Choroid plexus epithelial cell (primary cell): ENCODE measurements at places on chromosomes 2 and 18.

DNA sequence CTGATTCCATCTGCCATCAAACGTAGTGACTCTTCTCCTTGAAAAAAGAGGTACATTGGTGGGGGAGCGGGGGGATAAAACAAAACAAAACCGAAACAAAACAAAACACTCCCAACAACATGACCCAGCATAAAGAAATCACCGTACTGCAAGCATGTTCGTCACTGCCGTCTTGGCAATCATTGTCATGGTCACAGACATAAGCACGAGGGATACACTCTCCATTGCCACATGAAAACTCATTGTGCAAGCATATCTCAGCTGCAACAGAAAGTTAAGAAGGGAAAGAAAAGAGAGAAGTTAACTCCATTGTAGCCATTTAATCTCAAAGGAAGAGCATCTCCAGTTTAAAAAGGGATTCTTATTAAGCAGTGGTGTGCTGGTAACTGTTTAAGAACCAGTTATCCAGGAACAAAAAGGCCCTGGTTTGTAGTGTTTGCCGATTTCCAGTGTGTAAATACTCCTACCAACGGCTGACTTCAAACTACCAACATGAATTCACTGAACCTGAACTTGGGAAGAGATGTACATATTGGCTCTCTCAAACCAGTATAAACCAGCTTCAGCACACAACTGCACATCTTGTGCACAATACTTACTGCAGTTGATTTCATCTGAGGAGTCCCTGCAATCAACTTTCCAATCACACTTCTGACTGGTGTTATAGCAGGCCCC lies 68.2 kb downstream of the LRP2 start:
- no peak for DNase-seq

GRCh38 chr2:63124218-63124617 lies 73.6 kb downstream of the OTX1 start:
- DNase-seq: no peak

GRCh38 chr2:29618024-29618423 lies 303.4 kb downstream of the ALK start:
- no peak for DNase-seq

GRCh38 chr2:127386764-127387654 lies 766 bp downstream of the MAP3K2 start:
- peak; percentile 92 for DNase-seq

DNA sequence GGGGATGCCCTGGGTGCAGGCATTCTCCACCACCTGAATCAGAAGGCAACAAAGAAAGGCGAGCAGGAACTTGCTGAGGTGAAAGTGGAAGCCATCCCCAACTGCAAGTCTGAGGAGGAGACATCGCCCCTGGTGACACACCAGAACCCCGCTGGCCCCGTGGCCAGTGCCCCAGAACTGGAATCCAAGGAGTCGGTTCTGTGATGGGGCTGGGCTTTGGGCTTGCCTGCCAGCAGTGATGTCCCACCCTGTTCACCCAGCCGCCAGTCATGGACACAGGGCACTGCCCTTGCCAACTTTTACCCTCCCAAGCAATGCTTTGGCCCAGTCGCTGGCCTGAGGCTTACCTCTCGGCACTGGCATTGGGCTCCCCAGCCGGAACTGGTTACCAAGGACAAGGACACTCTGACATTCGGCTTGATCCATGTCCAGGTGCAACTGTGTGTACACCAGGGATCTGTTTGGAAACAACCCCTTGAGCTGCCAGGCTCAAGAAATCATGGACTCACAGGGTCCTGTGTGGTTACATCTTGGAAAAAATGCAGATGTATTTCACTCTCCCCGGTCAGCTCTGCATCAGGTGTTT lies 31.8 kb downstream of the SLC1A4 start:
- DNase-seq: no peak

GRCh38 chr2:239762106-239762505 lies 263.0 kb downstream of the NDUFA10 start:
- no peak for DNase-seq

DNA sequence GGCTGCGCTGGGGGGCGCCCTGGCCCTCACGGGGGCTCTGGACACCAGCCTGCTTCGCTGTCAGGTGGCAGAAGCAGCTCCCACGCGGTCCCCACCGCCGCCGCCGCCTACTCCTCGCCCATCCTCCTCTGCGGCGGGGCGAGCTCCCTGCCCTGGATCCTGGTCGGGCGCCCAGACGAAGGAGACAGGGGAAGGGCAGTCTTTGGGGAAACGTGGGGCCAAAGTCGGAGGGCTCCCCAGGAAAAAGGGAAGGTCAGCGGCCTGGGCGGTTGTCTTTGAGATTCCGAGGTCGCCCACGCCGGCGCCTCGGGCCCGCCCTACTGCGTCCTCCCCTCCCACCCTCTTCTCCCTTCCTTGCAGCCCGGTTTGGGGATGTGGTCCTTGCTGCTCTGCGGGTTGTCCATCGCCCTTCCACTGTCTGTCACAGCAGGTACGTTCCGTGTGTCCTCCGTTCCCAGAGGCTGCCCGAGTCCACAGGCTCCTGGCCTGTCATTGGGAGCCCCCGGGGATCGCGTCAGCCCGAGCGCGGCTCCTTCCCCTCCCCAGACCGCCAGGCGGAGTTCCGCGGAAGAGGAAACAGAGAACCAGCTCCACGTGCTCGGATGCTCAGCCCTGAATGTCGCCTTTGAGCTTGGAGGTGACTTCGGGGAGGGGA lies 800 bp downstream of the IL1RL2 start:
- DNase-seq: peak; percentile 58

GRCh38 chr2:160721089-160722040 lies 227.8 kb upstream of the RBMS1 start:
- DNase-seq: peak; percentile 14

DNA sequence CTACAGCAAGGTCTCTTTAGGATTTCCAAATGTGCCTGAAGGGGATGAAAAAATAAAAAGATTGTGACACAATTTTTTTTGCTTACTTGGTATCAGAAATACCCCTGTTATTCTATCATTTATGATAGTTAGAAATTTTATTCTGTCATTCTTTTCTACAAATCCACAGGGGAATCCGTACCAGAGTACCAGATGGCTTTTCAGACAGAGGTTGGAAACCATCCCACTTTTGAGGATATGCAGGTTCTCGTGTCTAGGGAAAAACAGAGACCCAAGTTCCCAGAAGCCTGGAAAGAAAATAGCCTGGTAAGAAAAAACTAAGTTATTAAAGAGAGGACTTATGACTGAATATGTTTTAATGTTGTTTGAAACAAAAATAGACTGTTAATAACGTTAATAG lies 92.6 kb upstream of the FAM117B start:
- DNase-seq: no peak

GRCh38 chr2:107064750-107065149 lies 178.8 kb upstream of the ST6GAL2 start:
- DNase-seq: peak; percentile 63

DNA sequence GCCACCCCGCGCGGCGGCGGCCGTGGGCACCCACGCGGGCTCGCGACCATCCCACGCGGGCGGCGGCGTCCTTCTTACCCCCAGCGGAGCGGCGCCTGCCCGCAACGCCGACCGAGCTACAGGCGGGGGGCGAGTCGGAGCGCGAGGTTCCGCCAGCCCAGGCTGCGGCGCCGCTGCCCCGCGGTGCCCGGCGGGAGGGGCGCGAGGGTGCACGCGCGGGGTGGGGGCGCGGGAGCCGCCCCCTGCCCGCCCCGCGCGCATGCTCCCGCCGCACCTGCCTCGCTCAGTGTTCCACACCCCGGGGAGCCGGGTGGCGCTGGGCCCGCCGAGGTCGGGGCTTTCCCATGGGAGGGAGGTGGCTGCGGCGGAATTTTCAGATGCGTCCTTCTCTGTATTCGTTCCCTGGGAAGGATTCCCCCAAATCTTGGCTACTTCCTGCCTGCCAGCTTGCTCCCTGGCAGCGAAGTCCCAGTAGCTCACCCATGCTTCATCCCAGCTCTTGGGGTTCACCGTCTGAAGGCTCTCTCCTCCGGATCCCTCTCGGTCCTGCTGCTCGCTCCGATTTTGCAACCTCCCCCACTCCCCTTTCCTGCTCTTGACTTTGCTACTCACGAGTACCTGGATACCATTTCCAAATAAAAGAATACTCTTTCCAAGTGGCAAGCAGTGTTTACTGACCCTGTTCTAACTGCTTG lies at the start of gene L3MBTL4:
L3MBTL4 (minus strand) TSS at position 189 of the 695 bp plus-strand sequence. CDS start 103,286 bp downstream, outside the sequence.
- no peak for DNase-seq

DNA sequence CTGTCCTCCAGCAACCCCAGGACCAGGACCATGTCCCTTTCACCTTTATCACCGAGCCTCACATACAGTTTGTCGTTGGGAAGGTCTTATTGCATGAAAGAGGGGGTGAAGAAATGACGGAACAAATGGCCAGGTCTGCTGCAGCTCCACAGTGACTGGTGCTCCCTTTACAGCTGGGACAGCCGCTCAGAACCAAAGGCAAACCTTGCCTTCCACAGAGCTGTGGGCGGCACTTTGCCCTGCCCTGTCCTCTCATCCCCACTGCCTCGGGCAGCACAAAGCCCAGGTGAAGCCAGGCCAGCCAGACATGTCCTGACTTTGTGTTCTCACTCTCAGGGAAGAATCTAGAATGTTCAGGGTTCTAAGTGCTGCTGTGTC lies 961 bp downstream of the GPR55 start:
- DNase-seq: no peak

GRCh38 chr2:238895361-238895882 lies 47.5 kb downstream of the TWIST2 start:
- no peak for DNase-seq

DNA sequence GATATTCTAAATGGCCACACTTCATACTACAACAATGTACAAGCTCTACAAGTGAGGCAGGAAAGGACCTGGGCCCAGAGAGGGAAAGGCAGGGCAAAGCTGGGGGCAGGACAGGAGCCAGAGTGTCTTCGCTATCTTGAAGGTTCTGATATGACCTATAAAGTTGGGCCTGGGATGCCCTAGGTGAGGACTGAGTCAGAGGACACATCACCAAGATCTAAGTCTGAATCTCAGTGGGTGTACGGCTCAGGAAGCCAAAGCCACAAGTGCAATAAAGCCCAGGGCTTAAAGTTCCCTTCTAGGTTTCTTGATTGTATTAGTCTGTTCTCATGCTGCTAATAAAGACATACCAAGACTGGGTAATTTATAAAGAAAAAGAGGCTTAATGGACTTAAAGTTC lies 219.1 kb downstream of the ALK start:
- DNase-seq: no peak

GRCh38 chr2:76870011-76870410 lies 652.2 kb downstream of the LRRTM4 start:
- peak; percentile 55 for DNase-seq
